ENCODE measurements at places on chromosomes 1 and 21. TPM values are rescaled to one million over a fixed set of nuclear protein-coding genes. Genes with fewer than 3 reads are reported as not detected.

The CALML6 gene
- 0.15 TPM for total RNA-seq

The USH2A gene
- total RNA-seq: not detected

The TMEM240 gene
- total RNA-seq: 5.5 TPM

The FAM3B gene
- total RNA-seq: not detected

The FCRL4 gene
- total RNA-seq: not detected

The ETNK2 gene
- 2.6 TPM for total RNA-seq

The DNASE2B gene
- total RNA-seq: not detected

The PMVK gene
- 6.8 TPM for total RNA-seq

The RHBDL2 gene
- total RNA-seq: 0.73 TPM

The C8B gene
- total RNA-seq: not detected

The ADAMTS5 gene
- 9.3 TPM for total RNA-seq

The CROCC gene
- total RNA-seq: 12.4 TPM

The HSPG2 gene
- total RNA-seq: 345 TPM

The FCRLB gene
- total RNA-seq: 2.0 TPM

The TPTE gene
- not detected for total RNA-seq

The SLC37A1 gene
- total RNA-seq: 2.3 TPM

The LAMC2 gene
- 2.3 TPM for total RNA-seq

The ABCG1 gene
- 4.5 TPM for total RNA-seq

The NGF gene
- total RNA-seq: 10.1 TPM

The CNKSR1 gene
- 0.17 TPM for total RNA-seq

The ZCCHC17 gene
- total RNA-seq: 31.3 TPM

The BLZF1 gene
- total RNA-seq: 27.5 TPM

All from smooth muscle cell of trachea (primary cell).